ENCODE measurements at places on chromosomes 5 and 9. TPM values are rescaled to one million over a fixed set of nuclear protein-coding genes. Genes with fewer than 3 reads are reported as not detected.
A peak's percentile ranks its signal among the peaks of the same experiment; 100 is the strongest.

The RELL2 gene
- polyA plus RNA-seq, result 3.1 TPM

The CAPSL gene
- polyA plus RNA-seq, result 0.09 TPM

The ADRB2 gene
- polyA plus RNA-seq, result 0.63 TPM

The ANKRD31 gene
- polyA plus RNA-seq, result 0.02 TPM

The STRBP gene
- 4.0 TPM for polyA plus RNA-seq

The TRIM52 gene
- polyA plus RNA-seq, result 8.7 TPM

The PHF24 gene
- polyA plus RNA-seq, result not detected

The LHX3 gene
- polyA plus RNA-seq, result not detected

The SHOC1 gene
- polyA plus RNA-seq, result 0.07 TPM

DNA sequence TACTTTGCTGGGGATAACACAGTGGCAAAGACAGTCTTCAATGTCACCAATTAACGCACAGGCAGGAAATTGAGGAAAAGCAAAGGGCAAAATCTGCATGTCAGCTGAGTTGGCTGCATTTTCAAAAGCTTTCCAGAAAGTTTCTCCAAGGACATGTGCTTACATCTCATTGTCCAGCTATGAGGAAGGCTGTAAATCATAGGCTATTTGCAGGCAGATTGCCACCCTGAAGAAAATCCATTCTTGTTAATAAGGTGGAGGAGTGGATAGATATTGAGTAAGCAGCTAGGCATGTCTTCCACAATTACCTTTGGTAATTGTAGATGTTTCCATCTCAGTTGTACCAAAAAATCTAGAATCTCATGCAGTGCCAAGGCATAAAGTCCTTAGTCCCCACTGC lies 278.0 kb upstream of the NUDT12 start:
- no peak for DNase-seq

- DNase-seq, result no peak
These were observed 133.4 kb upstream of the GAS1 start for GRCh38 chr9:87080512-87081264.

DNA sequence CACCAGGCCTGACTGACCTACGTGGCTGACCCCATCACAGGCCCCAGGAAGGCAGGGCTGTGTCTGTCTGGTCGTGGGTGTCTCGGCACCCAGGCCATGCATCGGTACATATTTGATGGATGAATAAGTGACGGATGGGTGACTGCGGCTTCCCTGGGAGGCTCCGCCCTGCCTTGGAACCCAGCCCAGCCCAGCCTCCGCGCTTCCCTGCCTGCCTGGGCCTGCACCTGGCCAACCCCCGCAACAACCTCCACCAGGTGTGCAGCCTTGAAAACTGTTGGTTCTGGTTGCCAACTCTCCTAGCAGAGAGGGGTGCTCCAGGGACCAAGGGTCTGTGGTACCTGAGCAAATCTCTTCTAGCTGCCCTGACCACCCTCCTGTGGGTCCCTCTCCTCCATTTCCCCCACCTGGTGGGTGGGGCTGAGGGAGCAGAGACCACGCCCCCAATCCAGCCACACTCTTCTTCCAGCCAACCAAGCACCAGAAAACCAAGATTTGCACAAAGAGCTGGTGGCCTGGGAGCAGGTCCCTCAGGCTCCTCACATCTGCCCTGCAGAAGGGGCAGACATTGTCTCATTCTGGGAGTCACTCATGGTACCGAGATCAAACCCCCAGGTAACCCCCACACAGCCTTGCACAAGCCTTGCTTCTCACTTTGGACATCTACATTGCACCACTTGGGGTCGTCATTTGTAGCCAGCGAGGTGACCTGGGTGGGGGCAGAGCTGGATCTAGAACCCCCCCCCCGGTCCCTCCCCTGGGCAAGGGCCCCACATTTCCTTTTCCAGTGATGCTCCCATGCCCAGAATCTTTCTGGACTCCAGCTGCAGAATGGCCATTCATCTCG lies 100.6 kb upstream of the IER5L start:
- no peak for DNase-seq

DNA sequence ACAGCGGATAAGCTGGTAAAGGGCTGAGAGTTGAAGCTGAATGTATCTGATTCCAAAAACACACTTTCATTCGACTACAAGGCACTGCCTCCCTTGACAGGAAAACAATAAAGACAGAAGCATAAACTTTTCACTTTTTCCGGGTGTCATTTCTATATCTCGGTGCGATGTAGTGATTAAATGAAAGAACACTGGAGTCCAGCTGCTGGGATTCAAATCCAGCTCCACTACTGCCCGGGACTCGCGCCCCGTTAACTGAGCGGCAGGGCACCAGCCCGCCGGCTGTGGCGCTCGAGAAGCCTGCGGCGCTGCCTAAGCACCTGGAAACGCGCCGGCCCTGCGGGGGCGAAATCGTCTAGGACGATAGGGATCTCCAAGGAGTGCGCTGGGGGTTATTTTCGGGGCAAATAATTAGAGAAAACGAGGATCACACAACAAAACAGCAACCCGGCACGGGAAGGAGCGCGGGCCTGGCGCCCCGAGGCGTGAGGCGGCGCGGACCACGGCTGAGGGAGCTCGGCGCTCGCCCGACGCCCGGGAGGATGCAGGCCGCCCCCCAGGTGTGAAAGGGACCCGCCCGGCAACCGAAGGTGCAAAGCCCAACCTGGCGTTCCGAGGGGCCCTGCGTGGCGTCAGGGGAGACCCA lies 837 bp downstream of the UIMC1 start:
- DNase-seq, result no peak

- DNase-seq, result peak; percentile 88
These were observed 66.8 kb upstream of the IL17B start for GRCh38 chr5:149445739-149446369.

DNA sequence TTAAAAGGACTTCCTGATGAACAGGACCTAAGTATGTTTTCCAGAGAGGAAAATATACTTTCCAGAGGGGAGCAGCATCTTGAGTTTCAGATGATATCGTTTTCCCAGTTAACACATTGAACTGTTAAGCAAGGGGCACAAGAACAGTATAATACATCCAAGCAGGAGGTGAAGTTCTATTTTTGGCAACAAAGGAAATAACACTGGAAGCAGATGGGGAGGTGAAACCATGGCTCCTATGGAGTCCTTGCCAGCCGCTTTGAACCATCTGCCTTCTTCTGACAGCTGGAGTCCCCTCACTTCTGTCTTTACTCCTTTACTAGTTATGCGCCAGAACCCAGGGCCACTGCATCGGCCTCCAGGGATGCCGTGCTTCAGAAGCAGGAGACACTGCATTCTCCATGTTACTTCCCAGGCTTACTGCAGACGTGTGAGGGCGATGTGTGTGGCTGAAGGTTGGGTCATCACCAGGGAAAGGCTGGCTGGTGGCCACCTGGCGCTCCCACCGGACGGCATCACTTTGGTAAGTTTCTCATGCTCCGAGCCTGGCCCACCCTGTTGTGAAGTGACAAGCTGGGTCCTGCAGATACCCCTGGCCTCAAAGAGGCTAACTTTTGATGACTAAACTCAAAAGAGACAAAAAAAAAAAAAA lies 77.8 kb downstream of the TTLL11 start:
- no peak for DNase-seq

- no peak for DNase-seq
These were observed 31.8 kb downstream of the SPATA31C2 start for GRCh38 chr9:88106492-88106891.

- DNase-seq, result no peak
These were observed 438.5 kb upstream of the RGMB start for GRCh38 chr5:98334946-98335345.

- DNase-seq, result no peak
These were observed 55.6 kb upstream of the COL5A1 start for GRCh38 chr9:134585746-134586706.

GRCh38 chr5:154397652-154398406 lies 48.0 kb upstream of the SAP30L start:
- DNase-seq, result no peak

DNA sequence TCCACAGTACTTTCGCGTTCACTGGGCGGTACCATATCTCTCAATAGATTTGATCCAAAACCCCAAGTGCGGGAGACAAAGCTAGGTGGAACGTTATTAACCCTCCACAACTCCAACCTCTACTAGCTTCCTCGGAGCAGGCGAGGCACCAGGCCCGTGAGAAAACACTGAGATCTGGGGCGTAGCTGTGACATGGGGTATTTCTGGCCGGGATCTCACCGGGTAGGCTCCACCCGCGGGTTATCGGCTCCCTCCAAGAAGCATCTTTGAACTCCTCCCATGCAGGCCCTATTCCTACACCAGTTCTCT lies 350 bp upstream of the SLC25A46 start:
- no peak for DNase-seq

DNA sequence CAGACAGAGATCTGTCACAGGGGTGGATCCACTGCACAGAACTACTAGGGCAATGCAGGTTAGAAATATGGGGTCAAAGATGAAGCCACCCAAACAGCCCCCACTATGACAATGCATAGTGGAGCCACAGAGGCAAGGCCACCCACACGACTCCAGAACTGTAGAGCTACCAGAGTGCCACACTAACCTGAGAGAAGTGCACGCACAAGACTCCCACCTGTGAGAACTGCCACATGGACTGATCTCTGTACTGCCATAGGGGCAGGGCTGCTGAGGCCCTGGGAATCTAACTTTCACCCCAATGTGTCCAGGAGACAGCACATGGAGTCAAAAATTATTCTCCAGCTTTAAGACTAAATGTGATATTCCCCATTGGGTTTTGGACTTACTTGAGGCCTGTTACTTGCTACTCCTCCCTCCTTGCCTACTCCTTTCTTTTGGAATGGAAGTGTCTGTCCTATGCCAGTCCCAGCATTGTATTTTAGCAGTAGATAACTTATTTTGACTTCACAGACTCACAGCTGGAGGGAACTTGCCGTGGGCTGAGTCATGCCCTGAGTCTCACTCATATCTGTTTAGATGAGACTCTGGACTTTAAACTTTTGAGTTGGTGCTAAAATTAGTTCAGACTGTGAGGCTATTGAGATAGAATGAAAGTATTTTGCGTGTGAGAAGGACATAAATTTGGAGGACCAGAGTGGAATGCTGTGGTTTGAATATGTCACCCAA lies 853.3 kb downstream of the MAT2B start:
- peak; percentile 55 for DNase-seq

GRCh38 chr5:65137631-65138030 lies 344.1 kb downstream of the ADAMTS6 start:
- DNase-seq, result no peak

DNA sequence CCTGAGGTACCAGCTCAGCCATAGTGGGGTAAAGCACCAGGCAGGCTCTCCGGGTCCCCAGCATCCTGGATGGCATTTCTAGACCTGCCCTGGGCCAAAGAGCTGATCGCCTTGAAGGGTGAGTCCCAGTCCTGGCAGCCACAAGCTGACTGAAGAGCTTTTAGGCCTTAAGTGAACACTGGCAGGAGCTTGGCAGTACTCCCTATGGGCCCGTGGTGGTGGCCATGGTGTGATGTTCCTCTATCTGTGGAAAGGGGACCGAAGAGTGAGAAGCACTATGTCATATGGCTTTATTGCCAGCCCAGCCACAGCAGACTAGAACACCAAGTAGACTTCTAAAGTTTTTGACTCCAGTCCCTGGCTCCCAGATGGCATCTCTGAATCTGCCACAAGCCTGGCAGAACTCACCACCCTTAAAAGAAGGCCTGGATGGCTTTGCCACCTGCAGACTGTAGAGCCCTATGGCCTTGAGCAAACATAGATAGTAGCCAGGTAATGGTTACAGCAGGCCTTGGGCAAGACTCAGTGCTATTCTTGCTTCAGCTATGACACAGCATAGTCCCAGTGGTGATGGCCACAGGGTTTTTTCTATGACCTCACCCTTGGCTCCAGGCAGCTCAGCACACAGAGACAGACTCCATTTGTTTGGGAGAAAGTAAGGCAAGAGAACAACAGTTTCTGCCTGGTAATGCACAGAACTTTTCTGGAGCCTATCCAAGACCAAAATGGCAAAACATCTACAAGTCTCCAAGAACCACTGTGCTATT lies 801.5 kb upstream of the DMAC1 start:
- DNase-seq, result no peak

GRCh38 chr9:118568704-118569103 lies 800.5 kb downstream of the BRINP1 start:
- no peak for DNase-seq

DNA sequence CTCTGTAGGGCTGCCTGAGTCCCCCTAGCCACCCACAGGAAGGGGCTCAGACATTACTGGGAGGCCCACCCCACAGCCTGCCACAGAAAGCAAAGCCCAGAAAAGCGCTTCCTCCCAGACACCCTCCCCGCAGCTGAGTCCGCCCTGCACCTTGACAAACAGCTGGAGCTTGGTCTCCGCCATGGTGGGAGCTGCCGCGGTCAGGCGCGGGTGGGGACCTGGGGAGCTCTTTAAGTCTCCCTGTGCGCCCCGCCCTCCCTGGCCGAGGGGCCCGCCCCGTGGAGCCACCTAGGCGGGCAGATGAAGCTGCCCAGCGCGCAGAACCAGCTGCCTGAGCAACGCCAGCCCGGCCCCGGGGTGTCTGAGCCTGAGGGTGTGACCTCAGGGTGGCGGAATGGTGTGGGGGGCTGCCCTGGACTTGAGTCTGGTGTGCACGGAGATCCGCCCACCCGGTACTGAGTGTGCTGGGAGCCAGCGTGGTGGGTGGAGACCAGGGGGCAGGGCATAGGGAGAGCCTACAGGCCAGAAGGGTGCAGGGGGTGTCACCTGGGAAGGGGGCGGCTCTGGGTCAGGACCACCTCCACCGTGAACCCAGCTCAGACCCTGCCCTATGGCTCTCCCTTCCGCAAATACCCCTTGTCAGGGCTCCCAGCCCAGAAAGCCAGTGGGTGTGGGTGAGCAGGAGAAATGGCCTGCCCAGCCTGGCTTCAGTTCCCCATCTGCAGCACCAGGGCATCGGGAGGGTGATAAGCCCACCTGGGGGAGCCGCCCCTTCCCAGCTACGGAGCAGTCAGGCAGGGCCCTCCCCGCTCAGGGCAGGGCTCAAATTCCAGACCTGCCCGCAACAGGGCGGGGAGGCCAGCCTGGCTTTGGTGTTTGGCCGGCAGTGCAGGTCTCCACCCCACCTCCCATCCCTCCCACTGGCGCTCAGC lies at the start of gene CLIC3:
CLIC3 (minus strand) TSS at position 208 of the 932 bp plus-strand sequence; CDS start at position 183, 25 bp downstream.
- no peak for DNase-seq

DNA sequence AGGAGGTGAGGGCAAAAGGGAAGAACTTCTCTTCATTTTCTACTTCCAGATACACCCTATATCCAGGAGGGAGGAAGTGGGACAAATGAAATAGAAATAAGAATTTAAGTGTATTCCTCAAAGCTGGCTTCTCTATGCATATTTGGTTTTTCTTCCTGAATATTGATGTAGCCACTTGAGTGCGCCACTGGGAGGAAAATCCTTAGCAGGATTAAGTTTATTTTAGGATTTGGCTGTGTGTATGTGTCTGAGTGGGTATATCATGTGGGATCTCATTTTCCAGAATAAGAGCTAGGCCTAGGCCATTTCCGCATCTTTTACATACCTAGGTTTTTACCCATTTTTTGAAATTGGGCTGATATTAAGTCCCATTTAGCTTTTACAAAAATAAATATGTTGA lies 42.5 kb downstream of the MAP1B start:
- DNase-seq, result no peak

All from AG04450 (cell line).